ENCODE measurements at places on chromosomes 4 and X.
A peak's percentile ranks its signal among the peaks of the same experiment; 100 is the strongest.

- no peak overlapping the region for H3K4me3 ChIP-seq
- no peaks in the 10 kb centered on the region for H3K27me3 ChIP-seq
- no peaks in the 10 kb centered on the region for H3K36me3 ChIP-seq
- H3K27ac ChIP-seq = no peak overlapping the region
Measured at GRCh38 chr4:88866862-88867550, 169.4 kb upstream of the NAP1L5 start.

GRCh38 chrX:23365541-23365940, 30.9 kb downstream of the PTCHD1 start:
- no peak for DNase-seq
- no peak overlapping the region for H3K4me3 ChIP-seq
- H3K27ac ChIP-seq = no peak overlapping the region
- no peaks in the 10 kb centered on the region for H3K27me3 ChIP-seq

DNA sequence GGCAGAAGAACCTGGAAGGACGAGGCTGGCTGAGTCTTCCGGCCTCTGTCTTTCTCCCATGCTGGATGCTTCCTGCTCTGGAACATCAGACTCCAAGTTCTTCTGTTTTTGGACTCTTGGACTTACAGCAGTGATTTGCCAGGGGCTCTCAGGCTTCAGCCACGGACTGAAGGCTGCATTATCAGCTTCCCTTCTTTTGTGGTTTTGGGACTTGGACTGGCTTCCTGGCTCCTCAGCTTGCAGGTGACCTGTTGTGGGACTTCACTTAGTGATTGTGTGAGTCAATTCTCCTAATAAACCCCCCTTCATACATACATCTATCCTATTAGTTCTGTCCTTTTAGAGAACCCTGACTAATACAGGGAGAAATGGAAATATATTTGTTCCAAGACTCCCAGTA, 265.8 kb downstream of the PCDH18 start:
- no peak for DNase-seq
- H3K36me3 ChIP-seq = no peaks in the 10 kb centered on the region
- H3K4me3 ChIP-seq = no peak overlapping the region
- H3K4me1 ChIP-seq = no peaks in the 10 kb centered on the region

DNA sequence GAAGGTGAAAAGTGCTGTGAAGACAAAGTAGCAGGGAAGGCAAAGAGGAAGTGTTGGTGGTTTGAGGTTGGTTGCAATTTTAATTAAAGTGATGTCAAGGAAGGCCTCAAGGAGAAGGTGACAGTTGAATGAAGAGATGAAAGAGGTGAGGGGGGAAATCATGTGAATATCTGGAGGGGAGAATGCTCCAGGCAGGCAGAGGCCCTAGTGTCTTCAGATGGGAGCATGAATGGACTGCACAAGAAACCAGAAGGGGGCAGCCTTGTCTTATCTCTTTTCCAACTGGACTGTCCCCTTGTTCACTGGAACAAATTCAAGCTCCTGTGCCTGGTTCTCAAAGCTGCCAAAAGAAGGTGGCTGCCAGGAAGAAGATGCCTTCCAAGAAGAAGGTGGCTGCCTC, 68.4 kb downstream of the MAOB start:
- H3K36me3 ChIP-seq = no peaks in the 10 kb centered on the region
- H3K27ac ChIP-seq = no peak overlapping the region
- H3K4me1 ChIP-seq = no peaks in the 10 kb centered on the region
- no peak overlapping the region for H3K4me3 ChIP-seq
- H3K27me3 ChIP-seq = peaks cover 25% of the 10 kb centered on the region

GRCh38 chr4:30719454-30720020, 632 bp upstream of the PCDH7 start:
- no peaks in the 10 kb centered on the region for H3K4me1 ChIP-seq
- DNase-seq = peak; percentile 88
- no peak overlapping the region for H3K27ac ChIP-seq
- no peaks in the 10 kb centered on the region for H3K36me3 ChIP-seq

GRCh38 chr4:183808097-183808456, 97.0 kb upstream of the STOX2 start:
- H3K4me1 ChIP-seq = peaks cover 6% of the 10 kb centered on the region
- H3K27ac ChIP-seq = no peak overlapping the region
- no peak overlapping the region for H3K4me3 ChIP-seq
- H3K27me3 ChIP-seq = no peaks in the 10 kb centered on the region

DNA sequence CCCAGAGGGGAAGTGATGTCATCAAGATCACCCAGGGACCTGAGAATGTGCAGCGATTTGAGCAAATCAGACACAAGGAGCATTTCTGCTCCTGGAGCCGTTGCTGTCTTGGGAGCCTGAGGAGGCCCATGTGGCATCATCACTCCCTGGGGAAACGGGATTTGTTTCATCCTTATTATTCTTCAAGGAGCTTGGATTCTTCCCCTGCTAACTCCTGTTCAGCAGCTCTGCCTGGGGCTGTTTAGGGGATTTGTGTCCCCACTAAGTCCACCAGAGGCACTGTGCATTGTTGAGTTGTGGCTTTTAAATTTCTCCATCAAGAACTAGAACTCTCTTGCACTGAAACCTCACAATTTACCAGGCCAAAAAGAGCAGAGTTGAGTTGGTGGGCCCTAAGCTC, 104.2 kb upstream of the MSX1 start:
- H3K27me3 ChIP-seq = no peaks in the 10 kb centered on the region
- H3K27ac ChIP-seq = no peak overlapping the region
- no peaks in the 10 kb centered on the region for H3K4me1 ChIP-seq
- no peaks in the 10 kb centered on the region for H3K36me3 ChIP-seq
- H3K4me3 ChIP-seq = no peak overlapping the region

GRCh38 chrX:103276581-103277002, at the start of gene TCEAL5:
Gene TCEAL5, minus strand, starts transcription at chrX:103276750. Its CDS starts 2,187 bp downstream, at chrX:103274563.
- no peak within 1 kb of the TSS for H3K4me3 ChIP-seq
- no peaks in the 10 kb centered on the region for H3K4me1 ChIP-seq

DNA sequence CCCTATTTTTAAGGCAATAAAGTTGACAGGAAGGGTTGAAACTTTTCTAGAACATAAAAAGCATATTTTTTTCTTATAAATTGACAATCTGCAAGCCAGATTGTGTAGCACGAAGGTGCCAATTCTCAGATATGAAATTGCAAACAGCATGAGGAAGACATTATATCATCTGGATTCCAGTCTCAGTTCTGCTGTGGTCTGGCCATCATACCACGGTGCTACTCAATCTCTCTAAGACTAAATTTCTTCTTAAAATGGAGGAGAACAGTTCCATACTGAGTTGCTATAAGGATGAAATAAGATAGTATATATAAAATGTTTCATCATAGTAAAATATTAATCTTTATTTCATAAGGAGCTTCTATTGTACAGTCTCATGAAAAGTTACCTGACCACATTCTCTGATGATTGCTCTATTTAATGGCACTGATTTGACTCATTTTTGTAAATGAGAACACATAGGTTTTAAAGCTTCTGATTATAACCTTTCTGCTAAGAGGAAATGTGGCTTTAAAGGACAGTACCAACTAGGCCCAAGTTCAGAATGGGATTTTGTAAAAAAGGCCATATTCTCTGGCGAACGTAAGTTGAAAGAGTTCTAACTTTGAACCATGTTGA, 127.9 kb downstream of the SHROOM3 start:
- H3K36me3 ChIP-seq = no peaks in the 10 kb centered on the region
- no peaks in the 10 kb centered on the region for H3K27me3 ChIP-seq
- peak overlapping the region; percentile 51 for H3K27ac ChIP-seq
- no peak for DNase-seq

- DNase-seq = no peak
- no peak overlapping the region for H3K4me3 ChIP-seq
- H3K4me1 ChIP-seq = no peaks in the 10 kb centered on the region
- no peak overlapping the region for H3K27ac ChIP-seq
Measured at GRCh38 chr4:105455998-105456397, 17.9 kb downstream of the PPA2 start.

GRCh38 chr4:47852136-47852535, 14.3 kb upstream of the CORIN start:
- H3K27me3 ChIP-seq = no peaks in the 10 kb centered on the region
- peak overlapping the region; percentile 2 for H3K27ac ChIP-seq
- no peak overlapping the region for H3K4me3 ChIP-seq

- no peak overlapping the region for H3K4me3 ChIP-seq
- no peaks in the 10 kb centered on the region for H3K36me3 ChIP-seq
- no peak for DNase-seq
- no peak overlapping the region for H3K27ac ChIP-seq
Measured at GRCh38 chrX:133956570-133957340, 28.6 kb downstream of the GPC3 start.

GRCh38 chrX:56733459-56734046, 4.5 kb downstream of the NBDY start:
- DNase-seq = peak; percentile 40
- H3K4me1 ChIP-seq = no peaks in the 10 kb centered on the region

- H3K27ac ChIP-seq = no peak overlapping the region
- no peaks in the 10 kb centered on the region for H3K27me3 ChIP-seq
- DNase-seq = no peak
- H3K4me1 ChIP-seq = no peaks in the 10 kb centered on the region
- no peaks in the 10 kb centered on the region for H3K36me3 ChIP-seq
Measured at GRCh38 chr4:134754301-134755019, 552.9 kb upstream of the PABPC4L start.

DNA sequence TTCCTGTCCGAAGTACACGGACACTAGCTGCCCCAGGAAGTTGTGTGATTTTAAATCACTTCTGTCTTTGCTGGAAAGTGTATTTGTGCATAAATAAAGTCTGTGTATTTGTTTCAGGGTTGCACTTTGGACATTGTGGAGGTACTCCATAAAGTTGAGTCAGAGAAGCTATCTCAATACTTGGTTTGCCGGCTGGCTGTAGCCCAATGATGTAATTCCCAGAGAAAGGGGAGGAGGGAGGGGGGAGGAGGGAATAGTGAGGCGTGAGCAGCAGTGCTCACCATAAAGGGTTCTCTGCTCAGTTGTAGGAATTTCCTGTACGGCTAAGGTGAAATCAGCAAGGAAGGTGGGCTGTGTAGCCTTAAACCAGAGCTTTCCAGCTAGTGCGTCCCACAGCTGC, 7.5 kb downstream of the APEX2 start:
- no peak overlapping the region for H3K27ac ChIP-seq
- no peak overlapping the region for H3K4me3 ChIP-seq
- H3K36me3 ChIP-seq = peaks cover 4% of the 10 kb centered on the region

DNA sequence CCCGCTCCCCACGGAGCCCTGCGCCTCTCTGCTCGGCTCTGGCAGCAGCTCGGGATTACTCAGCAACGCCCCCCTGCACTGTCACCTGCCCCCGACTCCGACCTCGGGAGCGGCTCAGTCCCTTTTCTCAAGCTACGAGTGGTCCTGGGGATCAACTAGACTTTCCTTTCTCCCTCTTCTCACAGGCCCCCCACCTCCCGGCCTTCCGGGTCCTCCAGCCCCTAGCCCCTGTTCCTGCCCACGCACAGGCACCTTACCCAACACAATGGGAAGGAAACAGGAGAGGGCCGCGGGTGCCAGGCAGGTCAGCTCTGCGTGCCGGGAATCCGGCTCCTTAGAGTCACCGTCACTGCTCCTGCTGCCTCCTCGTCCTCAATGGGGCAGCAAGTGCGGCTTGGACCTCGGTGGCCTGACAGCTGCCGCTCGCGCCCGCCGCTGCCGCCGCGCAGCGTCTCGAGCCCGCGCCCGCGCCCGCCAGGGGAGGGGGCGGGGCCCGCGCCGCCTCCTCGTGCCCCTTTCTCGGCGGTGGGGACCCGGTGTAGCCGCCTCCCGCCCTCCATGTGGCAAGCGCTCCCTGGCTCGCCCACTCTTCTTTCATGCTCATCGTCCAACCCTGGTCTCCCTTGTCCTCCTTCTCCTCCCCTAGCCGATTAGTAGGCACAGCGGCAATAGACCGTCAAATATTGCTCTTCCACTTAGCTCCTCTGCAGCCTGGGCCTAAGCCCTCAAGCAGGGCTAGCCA, at the start of gene RAB9B:
RAB9B (minus strand) TSS at position 455 of the 742 bp plus-strand sequence. CDS start 6,473 bp downstream, outside the sequence.
- peak within 1 kb of the TSS; percentile 60 for H3K4me3 ChIP-seq
- H3K36me3 ChIP-seq = no peaks in the 10 kb centered on the region
- H3K4me1 ChIP-seq = no peaks in the 10 kb centered on the region
- DNase-seq = peak; percentile 49
